NCI-H748 treated with DMSO at 0.1 percent for 48 hours (cell line): ENCODE measurements at places on chromosomes 1 and 21.

- no peak for DNase-seq
Observed at GRCh38 chr1:161172776-161173376, 4.4 kb downstream of the B4GALT3 start.

DNA sequence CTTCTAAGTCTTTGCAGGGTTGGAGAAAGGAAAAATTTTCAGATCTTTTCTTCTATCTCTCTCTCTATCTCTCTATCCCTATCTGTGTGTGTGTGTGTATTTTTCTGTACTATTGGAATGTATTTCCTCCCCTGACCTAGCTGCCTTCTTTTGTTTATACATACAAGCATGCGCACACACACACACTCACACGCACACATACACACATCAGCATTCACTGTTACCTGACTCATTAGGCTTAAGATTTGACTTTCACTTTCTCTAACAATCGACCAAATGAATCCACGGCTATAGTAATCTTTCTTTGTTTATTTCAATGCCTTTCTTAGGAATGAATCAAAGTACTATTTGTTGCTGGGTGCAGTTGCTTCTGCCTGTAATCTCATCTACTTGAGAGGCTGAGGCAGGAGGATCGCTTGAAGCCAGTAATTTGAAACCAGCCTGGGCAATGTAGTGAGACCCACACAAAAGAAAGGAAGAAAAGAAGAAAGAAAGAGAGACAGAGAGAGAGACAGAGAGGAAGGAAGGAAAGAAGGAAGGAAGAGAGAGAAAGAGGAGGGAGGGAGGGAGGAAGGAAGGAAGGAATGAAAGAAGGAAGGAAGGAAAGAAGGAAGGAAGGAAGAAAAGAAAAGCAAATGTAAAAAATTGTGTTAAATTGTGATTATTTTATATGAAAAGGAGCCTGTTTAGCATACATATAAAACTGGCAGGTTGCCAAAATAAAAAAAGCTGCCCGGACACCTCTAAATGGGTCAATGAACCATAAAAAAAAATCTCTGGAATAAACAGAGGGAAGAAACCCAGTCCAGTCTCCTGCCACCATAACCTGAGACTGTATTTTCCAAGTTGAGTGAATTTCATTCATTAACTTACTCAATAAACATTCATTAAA, 206.8 kb downstream of the ZNF326 start:
- DNase-seq: no peak

GRCh38 chr1:194707074-194707473, 1520.7 kb upstream of the B3GALT2 start:
- DNase-seq: no peak

DNA sequence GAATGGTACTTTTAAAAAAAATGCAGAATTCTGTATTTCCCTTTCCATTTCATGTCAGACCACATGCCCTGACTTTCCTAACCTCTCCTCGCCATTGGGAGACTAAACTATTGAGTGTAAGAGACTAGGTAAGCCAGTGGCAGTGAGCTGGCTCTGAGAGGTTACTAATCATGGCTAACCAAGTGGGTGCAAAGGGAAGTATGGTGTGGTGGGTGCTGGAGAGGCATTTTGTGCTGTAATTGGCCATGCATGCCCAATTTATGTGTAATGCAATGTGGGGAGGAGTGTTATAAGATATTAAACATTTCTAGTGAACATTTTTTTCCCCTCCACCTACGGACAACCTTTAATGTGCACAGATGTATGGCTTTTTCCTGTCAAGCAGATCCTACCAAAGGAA, 190.1 kb downstream of the LMO4 start:
- DNase-seq: no peak

DNA sequence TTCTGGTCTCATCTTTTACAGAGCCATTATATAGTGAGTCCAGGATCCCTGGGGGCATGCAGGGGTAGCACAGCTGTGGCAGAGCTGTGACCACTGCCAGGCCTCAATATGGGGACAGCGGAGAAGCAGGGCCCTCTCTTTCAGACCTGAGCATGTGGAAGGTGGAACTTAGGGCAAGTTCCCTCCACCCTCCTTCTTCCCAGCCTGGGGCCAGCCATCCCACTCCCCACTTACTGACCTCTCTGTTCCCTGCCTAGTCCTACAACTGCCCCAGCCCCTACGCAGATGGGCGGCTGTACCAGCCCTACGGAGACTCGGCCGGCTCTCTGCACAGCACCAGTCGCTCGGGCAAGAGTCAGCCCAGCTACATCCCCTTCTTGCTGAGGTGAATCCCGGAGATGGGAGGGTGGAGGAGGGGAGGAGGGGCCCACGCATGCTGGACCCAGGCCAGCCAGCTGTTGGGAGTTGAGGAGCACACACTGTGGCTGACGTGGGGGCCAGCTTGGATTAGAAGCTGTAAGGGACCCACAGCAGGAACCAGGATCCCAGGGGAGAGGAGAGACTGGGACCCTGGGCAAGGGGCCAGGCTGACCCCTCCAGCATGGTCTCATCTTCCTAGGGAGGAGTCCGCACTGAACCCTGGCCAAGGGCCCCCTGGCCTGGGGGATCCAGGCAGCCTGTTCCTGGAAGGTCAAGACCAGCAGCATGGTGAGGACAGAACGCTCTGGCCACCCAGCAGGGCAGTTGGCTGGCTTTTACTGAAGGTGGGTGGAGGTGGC, 10.7 kb downstream of the PSRC1 start:
- no peak for DNase-seq

DNA sequence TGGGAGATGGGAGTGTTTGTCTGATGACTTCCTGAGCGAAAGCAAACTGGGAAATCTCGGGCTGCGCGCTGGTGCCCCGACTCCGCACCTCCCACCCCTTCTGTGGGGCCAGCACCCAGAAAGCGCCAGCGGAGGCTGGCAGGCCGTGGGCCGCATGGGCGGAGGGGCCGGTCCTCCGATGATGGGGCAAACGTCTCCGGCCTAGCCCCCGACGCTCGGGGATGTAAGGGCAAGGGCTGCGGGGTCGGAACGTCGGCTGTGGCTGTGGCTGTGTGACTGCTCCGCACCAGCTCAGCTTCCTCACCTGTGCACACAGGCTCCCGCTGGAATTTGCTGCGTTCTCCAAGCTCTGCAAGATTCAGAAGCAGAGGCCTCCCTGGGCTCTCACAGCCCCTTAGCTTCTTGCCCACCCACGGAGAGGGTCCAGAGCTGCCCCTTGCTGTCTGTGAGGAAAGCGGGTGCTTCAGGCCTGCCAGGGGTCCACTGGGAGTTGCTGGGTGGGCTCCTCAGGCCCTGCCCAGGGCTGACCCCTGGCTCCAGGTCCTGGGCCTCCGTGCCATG, 35.0 kb downstream of the COL18A1 start:
- DNase-seq: no peak
